Nucleus accumbens (tissue), 56 donors: ENCODE measurements at places on chromosomes 6 and 20.

DNA sequence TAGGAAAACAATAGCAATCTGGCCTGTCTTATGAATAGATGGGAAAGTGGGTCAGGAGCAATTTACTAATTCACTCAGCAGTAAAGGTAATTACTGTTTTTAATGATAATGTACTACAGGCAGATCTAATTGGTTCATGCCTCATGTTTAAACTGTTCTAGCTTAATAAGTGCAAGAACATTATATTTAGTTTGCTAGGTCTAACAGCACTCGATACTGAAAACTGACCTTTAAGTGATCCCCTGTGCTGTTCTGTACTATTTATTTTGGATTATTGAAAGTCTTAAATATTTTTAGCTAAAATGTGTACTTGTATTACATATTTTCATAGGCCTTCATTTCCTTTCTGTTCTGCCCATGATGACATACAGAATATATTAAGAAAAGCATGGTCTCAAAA, 998.0 kb upstream of the GJE1 start:
- no peak for DNase-seq

- no peak for DNase-seq
These were observed 62.0 kb upstream of the BCLAF1 start for GRCh38 chr6:136351518-136352110.

DNA sequence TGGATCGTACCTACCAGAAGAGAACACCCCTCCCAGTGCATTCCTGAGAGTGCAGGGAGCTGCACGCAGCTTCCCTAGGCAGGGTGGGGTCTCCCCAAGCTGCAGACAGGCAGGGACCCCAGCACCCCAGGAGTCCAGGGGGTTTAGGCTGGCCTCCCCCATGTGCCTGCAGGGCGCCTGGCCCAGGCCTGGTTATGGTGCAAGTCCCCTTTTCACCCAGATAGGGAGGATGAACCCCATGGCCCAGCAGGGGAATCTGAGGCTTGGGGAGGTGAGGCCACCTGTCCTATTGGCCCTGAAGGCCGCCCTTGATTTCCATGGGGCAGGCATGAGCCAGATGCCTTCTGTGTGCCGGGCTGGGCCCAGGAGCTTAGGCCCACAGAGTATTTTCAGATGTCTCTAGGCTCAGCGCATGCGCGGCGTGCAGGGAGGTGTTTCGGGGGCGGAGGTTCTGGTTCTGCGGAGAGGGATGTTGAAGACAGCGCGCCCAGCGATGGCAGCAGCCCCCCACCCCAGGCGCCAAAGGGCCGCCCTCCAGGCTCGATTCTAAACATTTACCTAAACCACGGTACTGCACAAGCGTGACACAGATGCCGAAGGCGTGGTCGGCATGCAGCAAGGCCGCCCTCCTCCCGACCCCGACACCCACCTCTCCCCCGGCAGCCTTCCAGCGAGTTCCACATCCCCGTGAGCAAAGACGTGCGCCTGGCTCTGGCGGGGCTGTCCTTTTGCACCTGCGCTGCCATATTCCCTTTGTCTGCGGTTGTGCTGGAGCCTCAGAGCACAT, 29.4 kb downstream of the COL20A1 start:
- DNase-seq, result no peak

DNA sequence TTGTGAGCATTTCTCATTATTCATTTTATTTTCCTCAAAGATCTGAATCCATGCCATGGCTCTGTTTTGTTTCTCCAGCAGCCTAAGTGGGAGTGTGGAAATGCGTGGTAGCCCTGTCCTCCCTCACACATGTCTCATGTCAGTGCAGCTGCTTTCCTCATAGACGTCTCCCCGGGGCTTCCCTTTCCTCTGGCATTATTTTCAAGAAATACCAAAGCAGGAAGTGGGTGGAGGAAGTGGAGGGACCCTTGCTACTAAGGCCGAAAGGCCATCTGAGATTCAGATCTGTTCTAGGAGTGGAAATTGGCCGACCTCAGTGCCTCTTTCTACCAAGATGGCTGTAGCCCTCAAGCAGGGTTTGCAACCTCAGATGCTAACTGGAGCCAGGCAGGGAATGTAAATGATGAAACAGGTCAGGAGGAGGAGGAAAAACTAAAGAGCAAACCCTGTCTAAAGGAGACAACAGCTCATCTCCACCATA, 420.9 kb upstream of the PLCB4 start:
- DNase-seq, result no peak

DNA sequence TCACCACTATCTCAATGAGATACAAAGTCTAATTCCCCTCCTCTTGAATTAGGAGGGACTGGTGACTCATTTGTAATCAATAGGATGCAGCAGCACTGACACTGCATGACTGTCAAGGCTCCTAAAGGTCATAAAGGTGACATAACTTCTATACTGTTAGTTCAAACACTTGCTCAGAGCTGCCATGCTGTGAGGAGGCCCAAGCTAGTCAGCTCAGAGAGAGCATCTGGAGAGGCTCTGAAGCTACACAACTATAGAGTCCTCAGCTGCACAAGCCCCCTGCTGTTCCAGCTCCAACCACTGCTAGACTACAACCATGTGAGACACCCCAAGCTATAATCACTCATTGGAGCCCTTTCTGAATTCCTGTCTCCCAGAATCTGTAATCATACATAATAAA, 17.0 kb upstream of the HEY2 start:
- no peak for DNase-seq

- no peak for DNase-seq
These were observed 210.7 kb downstream of the TFAP2C start for GRCh38 chr20:56839786-56840185.

GRCh38 chr6:113758826-113759574, 98.1 kb upstream of the MARCKS start:
- no peak for DNase-seq

DNA sequence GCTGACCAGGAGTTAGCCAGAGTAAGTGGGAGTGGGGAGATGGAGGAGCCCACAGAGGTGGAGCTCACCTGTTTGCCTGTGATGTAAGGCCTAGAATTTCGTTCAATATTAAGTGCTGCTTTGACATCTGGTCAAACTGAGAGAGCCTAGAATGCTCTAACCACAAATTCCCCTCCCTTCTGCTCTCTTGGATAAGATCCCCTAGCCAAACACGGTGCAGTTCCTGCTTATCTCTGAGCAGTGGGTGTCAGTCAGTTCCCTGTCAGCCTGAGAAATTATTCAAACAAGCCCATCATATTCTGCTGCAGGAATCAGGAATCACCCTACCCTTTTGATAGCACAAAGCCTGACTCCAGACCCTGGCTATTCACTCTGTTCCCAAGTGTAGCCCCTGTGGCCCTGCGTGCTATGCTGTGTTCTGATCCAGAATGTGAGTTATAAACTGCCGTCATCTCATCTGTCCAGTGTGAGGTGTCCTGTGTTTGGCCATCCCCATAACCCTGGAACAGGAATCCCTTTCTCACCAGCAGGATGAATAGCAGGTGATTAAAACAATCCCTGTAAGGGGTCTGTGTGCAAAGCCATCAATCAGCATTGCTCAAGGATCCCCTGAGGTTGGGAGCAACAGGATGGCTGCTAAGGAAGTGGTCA, 31.8 kb upstream of the ZNF133 start:
- no peak for DNase-seq
